ENCODE measurements at places on chromosomes 2 and 18.

DNA sequence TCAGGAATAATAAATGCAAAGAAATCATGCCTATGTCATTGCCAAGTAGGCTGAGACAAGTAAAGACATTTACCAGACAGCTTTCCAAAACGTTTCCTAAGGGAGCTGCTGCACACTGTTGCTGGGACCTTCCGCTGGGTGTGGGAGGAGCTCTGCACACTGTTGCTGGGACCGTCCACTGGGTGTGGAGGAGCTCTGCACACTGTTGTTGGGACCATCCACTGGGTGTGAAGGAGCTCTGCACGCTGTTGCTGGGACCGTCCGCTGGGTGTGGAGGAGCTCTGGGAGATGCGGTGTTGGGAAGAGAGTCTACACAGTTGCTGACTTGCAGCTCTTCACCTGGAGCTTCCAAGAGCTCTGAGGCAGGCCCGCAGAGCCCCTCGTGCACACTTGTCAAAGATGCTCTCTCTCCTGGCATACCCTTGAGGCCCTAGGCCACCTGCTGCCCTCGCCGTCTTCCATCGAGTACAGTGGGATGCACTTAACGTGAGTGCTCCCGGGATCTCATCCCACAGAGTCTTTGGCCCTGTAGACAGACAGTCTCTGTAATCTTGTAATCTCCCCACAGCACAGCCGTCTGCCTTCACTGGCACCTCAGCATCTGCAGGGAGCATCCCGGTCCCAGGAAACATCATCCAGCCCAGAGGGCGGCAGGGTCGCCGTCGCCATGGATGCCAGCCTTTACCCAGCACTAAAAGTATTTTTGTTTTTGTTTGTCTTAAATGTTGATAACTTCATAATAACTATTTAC lies 51.4 kb downstream of the TRAPPC12 start:
- DNase-seq: no peak

GRCh38 chr2:237222601-237223041 lies 136.9 kb downstream of the COPS8 start:
- DNase-seq: no peak

- DNase-seq: no peak
Measured at GRCh38 chr18:12410081-12410481, 2.4 kb downstream of the PRELID3A start.

DNA sequence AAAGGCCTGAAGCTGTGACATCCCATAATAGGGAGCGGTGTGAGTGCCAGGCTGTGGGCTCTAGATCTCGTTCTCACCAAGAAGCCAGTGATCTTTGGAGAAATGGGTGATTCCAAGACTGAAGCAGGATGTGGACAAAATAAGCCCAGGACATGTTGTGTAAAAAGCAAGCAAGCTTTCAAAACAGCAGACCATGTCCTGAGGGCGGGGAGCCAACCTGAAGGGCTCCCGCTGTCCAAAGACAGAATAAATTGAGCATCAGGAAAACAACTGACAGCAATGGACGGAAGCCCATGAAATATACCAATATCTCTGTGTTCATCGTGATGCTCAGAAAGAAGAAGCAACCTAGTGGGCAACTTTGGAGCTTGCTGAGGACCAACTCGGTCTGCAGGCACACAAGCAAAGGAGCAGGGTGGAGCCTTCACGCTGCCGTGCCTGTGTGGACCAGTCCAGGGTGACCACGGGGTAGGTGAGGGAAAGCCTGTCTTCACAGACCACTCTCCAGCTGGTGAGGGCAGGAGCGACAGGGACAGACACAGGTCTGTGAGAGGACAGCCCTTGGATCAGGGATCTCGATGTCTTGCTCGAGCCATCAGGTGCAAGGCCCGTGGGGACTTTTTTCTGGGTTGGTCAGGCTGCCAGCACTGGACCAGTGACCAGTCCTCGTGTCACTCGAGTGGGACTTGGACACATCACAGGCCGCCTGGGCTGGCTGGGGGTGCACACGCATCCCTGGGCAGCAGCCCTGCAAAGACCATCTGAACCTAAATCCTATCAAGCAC lies 21.5 kb downstream of the MTERF4 start:
- DNase-seq: no peak

DNA sequence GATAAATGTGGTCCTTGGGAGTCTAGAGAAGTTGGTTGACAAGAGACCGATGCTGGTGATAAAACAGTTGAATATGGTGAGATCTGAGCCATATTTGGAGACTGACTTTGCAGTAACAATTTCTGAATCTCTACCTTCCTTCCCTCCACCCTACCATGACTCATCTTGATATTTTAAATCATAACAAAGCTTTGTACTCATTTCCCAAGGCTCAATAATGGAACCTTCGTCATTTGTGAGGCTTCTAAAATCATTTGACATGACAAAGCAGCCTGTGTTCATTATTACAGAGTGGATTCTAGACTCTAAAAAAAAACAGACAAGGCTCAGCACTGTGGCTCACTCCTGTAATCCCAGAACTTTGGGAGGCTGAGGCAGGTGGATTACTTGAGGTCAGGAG lies 38.5 kb upstream of the PDCL3 start:
- no peak for DNase-seq

DNA sequence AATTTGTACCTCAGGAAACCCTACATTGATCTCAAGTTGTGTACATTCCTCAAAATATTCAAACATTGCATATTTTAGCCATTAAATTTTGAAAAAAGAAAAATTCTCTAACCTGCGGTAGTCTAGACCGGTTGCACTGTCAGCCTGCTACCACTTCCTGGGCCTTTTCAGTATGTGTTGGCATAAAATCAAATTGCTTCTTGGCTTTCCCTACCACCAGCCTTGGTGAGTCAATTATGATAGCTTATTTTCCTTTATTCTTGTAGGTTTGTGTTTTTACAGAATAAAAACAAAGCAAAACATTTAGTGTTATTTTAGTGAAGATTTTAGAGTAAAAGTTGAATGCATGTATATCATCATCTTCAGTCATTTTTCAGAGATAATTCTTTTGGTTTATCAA lies 61.2 kb downstream of the FAM171B start:
- no peak for DNase-seq

DNA sequence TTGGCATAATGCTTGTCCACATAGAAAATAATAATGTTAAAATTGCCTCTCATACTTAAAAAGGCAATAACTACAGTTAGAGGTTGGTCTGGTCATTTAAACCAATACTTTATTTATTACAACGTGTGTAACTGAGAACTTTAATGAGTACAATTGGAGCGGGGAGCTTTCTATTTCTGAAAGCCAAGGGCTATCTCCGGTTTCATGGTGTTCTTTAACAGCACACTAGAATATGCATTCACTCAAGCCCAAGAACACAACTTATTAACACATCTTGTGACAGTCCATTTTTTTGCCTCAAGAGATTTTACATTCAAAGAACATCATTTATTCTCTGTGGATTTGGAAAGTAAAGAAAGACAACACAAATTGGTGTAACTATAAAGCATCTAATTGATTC lies 131.8 kb downstream of the KCNH7 start:
- no peak for DNase-seq

- no peak for DNase-seq
Measured at GRCh38 chr2:106097038-106098000, 96.8 kb downstream of the UXS1 start.

GRCh38 chr2:112187046-112187715 lies 49.0 kb downstream of the FBLN7 start:
- no peak for DNase-seq

DNA sequence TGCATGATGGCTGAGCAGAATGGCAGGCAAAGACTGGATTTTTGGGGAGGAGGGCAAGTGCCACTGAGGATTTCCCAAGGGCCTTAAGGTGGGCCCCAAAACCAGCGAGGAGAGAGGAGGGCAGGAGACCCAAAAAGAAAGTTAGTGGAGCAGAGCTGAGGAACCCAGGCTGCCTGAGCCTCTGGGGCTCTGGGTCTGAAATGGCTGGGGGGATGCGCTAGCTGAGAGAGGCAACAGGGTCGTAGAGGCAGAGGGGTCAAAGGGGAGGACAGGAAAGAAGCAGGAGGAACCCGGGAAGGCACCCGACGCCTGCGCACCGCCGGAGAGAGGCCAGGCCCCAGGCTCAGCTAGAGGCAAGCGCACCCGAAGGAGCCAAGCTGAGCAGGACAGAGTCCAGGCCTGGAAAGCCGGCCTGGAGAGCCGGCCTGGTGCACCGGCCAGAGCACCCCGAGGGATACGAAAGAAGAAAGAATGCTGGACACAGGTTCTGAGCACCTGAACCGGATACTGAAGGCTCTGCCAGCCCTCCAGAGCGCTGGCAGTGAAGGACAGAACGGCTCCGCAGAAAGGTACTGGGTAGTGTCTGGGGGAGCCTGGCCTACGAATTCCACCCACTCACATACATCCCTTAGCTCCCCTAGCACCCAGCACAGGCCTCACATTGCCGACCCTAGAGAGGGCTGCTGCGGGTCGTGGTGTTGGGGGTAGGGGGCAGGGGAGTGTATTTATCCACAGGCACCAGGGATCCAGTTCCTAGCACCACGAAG lies 39.5 kb upstream of the ATP6V1B1 start:
- DNase-seq: no peak

DNA sequence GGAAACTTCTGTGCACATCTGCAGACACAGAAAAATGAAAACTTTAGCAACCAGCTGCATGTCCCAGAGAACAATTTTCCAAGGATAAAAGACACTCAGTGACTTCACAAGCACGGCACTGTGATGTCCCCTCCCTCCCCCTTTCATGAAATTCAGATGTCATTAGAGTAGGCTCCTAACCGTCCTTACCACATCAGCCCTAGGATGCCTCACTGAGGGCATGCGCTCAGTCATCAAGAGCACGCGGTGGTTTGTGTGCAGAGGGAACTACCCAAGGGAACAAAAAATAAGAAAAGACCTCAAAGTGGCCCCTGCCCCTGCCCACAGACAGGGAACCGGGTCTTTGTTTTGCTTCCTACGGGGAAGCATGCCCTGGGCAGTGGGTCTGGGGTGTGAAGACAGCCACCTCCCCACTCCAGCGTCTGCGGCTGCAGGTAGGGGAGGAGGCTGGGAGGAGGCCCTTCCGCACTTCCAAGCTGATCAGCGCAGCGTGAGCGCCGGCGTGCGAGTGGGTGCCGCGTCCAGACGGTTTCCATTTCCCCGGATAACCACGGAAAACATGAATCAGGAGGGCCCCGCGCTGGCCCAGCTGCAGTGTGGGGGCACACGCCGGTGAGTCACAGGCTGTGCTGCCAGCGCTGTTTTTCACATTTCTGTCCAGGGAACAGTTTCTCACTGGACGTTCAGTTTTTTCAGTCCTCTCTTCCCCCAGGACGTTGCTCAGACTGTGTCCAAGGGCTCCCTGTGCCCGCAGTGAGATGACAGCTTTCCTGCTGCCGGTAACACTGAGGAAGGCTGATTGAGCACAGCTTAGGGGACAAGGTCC lies 70.6 kb downstream of the COPS8 start:
- DNase-seq: no peak

DNA sequence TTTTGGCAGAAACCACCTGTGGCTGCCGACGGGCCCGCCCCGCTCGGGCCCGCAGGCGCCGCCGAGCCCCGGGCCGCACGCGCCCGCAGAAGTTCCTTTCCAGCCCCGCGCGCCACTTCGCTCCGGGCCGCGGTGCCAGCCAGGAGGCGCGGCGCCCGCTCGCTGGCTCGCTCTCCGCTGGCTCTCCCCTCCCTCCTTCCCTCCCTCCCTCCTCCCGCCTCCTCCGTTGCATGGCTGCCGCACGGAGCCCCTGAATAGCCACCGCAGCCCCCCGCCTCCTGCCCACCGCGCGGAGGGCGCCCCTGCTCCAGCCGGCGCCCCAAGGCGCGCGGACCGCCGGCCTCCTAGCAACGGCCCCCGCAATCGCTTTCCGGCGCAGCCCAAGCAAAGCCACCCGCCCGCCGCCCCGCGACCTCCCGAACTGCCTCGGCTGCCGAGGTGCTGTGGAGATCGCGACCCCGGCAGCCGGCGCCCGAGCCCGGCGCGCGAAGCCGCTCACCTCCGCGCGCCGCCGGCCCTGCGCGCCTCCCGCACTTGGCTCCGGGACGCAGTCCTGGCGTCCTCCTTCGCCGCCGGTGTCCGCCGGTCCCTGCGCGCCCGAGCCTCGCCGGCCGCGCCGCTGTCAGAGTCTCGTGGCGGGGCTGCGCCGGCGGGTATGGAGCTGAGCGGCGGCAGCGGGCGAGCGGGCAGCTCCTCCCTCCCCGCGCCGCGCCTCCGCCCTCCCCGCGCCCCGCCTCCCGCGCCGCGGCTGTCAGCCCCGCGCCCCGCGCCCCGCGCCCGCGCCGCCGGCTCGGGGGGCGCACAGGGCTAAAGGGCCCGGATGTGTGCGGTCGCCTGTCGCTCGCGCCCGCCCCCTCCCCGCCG lies at the start of gene ZBTB7C:
Gene ZBTB7C (minus strand): TSS at position 657 of the 864 bp plus-strand sequence.
- DNase-seq: no peak

DNA sequence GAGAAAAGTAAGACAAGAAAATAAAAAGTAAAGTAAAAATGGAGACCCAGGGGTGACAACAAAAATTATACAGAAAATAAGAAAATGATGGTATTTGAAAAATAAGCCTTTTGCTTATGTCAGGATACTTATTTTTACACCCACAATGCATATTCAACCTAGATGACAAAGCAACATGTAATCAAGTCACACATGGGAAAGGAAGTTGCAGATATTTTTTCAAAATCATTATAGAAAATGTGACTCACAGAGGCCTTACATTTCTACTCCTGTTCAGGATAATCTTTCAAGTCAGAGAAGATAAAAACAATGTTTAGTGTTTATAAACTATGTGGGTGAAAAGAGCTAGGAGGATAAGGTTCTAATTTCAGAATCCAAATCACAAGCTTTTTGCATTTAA lies 275.3 kb upstream of the UBE2E3 start:
- DNase-seq: no peak

DNA sequence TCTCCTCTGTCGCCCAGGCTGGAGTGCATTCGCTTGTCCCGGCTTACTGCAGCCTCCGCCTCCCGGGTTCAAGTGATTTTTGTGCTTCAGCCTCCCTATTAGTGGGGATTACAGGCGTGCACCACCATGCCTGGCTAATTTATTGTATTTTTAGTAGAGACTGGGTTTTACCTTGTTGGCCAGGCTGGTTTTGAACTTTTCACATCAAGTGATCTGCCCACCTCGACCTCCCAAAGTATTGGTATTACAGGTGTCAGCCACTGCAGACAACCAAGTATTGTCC lies 1.1 kb downstream of the RPS27A start:
- no peak for DNase-seq

GRCh38 chr2:854460-854859 lies 96.2 kb upstream of the SNTG2 start:
- DNase-seq: no peak

DNA sequence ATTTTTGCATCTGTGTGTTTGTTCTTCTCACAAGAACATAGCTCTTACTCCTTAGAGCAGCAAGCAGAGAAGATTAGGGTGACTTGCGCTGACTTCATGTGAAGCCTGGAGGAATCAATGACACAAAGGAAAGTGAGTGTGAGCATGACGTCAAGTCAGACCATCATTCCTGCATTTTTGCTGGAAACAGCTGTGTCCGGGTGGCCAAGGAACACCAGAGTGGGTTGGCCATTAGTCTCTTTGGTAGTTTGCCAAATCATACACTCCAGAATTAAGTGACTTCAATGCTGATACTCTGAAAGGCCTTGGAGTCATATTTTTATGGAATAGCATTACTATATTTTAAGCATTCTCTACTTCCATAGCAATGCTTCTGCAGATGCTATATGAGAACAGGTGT lies 597.2 kb downstream of the DCDC2C start:
- DNase-seq: no peak

- DNase-seq: no peak
Measured at GRCh38 chr2:191314697-191315364, 69.6 kb downstream of the MYO1B start.

GRCh38 chr2:206259376-206260187 lies 14.9 kb upstream of the ZDBF2 start:
- DNase-seq: no peak

Measured in cortex of kidney (tissue), 1 donor.